ENCODE measurements at places on chromosomes 7 and 10.

DNA sequence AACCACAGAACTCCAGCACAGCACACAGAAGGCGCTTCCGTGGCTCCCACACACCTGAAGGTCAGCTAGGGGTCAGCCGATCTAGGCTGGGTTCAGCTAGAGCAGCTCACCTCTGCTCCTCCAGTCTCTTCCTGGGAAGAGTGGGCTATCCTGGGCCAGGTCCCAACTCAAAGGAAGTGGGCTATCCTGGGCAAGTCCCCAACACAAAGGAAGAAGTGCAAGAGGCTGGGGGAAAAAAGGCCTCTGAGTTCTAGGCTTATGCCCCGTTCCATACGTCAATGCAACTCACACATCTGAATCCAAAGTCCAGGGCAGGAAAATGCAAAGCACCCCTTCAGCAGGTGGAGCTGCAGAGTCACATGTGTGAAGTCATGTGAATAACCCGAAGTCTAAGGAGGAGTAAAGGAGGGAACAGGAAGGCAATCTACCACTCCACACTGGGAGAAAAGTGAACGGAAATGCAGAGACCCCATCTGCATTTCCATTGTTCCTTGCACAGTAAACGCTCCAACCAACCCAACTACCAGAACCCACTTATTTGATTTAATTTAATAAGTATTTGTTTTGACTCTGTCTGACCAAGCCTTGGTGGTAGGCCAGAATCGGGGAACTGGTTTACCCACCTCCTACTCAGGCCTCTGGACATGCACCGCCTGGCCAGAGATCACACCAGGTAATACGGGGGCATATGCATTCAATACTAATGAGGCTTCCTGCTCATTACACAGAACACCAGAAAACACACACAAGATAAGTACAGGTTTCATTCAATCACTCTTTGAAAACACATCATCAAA, 95.5 kb upstream of the RNF32 start:
- peak; percentile 8 for DNase-seq

- no peak for DNase-seq
Measured at GRCh38 chr7:94062372-94062771, 58.2 kb upstream of the BET1 start.

GRCh38 chr7:70736715-70737460, 395.1 kb upstream of the GALNT17 start:
- no peak for DNase-seq

GRCh38 chr7:90593205-90593604, 2.9 kb upstream of the CDK14 start:
- no peak for DNase-seq

DNA sequence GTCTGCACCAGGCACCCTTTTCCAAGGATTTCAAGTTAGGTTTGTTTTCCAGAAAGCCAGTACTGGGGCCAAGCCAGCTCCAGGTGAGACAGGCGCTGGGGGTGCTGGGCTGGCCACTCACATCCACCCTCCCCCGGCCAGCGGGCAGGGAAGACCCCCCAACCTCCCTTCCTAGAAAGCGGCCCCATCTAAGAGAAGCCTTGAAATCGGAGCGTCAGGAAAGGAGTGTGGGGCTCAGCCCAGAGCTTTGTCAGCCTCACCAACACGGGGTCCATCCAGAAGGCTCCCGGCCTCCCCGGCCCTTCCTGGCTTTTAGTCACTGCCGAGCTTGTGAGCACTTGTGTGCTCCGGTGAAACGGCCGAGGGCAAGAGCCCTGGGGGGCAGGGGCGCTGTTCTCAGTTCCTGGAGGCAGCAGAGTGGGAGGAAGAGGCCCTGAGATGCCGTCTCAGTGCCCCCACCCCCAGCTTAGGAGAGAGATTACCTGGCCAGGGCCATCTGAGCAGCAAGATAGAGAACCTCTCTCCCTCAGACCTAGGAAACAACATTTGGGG, 39.6 kb downstream of the PDGFA start:
- no peak for DNase-seq

DNA sequence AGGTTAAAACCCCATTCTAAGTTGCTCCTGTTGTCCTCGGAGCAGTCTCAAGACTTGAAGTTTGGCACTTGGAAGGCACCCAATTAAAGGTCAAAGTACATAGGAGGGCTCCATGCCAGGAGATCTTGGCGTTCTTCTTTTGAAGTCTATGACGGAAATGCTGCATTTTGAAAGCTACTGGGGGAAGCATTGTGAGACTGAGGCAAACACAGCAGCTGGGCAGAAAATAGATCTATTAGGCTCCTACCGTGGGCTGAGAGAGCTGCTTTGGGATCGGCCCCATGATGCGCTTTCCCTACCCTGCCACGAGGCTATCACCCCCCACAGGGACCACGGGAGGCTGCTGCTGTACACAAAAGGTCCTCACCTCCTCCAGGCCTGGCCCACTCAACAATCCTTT, 20.0 kb downstream of the KIAA1549 start:
- DNase-seq, result no peak

DNA sequence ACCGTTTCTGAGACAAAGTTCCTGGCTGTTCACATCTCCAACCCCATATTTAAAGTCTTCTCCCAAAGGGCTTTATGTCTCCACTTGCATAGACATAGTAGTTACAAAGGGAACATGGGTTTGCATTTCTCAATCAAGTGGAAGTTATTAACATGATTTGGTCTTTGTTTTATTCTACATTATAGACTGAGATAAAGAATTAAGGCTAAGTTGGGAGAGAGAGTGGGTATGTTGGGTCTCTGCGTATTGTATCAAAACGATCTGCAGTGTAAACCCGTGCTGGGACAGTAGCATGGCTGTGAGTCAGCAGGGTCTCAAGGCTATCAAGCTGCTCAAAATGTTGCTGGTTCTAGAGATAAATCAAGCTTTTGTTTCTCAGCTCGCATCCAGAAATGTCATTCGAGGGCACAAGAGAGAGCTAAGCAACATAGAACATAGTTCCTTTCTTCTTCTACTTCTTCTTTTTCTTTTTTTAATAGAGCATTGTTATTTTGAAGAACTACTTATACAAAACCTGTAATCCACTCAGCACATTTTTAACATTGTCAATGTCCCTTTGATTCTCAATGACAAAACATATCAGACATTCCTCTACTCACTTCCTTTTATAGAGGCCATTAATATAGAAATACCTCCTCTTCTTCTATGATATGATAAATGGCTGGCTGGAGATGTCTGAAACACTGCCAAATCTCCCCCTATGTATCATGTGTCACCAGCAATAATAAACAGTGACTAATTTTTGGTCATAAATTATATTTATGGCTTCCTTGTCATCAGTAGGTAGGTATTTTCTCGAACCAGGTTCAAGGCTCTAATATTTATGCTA, 34.5 kb upstream of the RHOBTB1 start:
- DNase-seq, result peak; percentile 25

GRCh38 chr7:26507108-26507987, 215.7 kb downstream of the SNX10 start:
- DNase-seq, result no peak

- no peak for DNase-seq
Measured at GRCh38 chr7:148681821-148682220, 16.9 kb upstream of the CUL1 start.

- no peak for DNase-seq
Measured at GRCh38 chr10:43857206-43857930, 208.7 kb upstream of the ZNF32 start.

DNA sequence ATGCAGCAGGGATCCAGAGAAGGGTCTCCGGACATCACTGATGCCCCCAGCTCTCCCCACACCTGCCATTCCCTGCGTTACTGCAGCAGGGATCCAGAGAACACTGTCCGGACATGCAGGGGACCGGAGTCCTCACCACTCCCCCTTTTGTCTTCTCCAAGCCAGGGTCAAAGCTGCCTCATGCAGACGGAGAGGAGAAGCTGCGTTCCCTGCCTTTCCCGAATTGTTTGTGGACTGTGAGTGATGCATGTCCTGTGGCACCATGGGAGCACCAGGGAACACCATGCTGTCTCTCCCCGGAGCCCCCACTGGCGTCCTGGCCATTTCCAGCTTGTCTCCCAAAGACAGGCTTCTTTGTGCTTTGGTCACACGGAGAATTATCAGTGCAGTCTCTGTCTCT, 599.7 kb downstream of the PTPRN2 start:
- no peak for DNase-seq

- no peak for DNase-seq
Measured at GRCh38 chr10:88565072-88565471, 18.0 kb downstream of the RNLS start.

DNA sequence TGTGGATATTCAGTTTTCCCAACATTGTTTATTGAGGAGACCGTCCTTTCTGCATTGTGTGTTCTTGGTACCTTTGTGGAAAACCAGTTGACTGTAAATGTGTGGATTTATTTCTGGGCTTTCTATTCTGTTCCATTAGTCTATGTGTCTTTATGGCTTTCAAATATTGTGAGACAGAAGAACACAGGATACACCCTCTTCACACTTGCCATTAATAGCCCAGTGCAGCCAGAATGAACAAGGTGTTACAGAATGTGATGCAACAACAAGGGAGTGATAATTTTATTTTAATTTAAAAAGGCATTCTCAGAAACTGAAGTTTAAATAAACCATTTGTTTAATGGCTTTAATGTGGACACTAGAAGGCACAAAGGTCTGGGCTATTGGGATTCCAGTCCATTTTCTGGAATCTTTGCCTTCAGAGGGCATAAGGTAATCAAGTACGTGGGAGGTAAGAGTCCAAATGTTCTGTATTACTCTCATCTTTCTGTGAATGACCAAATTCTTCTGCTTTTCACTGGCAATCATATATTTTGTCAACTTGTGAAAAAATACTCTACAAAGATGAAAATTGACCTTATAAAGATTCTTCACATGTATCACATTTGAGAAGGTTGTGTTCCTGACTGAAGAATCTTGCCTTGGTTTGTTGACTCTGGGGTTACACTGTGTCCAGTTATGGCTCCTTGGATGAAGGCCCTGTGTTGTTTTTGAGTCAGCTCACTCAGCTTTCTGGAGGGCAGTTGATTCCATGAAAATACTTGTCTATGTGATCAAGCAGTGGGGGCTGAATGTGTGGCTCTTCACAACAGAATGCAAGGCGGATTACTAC, 962.7 kb downstream of the LRMDA start:
- no peak for DNase-seq

DNA sequence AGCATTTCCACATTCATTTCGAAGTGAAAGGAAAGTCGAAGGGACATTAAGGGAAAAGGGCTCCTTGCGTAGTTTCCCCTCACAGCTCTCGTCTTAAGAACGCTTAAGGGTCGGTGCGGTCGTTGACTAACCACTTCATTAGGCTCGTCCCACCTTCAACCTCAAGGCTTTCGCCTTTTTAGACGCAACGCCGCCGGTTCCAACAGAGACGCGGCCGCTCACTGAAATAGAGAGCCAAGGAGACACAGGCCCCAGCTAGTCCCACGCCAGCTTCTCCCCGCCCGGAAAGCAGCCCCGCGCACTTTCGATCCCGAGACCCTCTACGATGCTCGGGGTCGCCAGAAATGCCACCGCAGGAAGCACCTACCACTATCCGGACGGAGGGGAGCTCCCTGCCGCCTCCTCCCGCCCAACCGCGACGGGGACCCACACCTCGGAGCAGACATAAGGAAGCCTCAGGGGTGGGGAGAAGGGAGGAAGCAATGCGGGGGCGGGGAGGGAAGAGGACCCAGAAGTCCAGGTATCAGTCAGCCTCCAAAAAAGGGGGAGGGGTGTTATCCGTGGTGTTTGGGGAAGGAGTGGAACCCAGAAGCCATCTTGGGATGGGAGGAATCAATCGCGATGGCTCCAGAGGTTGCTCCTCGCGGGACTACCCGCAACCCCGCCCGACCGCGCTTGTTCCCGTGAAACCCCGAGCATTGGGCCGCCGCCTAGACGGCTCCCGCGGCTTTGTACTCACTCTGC, 559 bp downstream of the TRA2A start:
- DNase-seq, result peak; percentile 72

- no peak for DNase-seq
Measured at GRCh38 chr7:805261-805660, 27.0 kb upstream of the SUN1 start.

DNA sequence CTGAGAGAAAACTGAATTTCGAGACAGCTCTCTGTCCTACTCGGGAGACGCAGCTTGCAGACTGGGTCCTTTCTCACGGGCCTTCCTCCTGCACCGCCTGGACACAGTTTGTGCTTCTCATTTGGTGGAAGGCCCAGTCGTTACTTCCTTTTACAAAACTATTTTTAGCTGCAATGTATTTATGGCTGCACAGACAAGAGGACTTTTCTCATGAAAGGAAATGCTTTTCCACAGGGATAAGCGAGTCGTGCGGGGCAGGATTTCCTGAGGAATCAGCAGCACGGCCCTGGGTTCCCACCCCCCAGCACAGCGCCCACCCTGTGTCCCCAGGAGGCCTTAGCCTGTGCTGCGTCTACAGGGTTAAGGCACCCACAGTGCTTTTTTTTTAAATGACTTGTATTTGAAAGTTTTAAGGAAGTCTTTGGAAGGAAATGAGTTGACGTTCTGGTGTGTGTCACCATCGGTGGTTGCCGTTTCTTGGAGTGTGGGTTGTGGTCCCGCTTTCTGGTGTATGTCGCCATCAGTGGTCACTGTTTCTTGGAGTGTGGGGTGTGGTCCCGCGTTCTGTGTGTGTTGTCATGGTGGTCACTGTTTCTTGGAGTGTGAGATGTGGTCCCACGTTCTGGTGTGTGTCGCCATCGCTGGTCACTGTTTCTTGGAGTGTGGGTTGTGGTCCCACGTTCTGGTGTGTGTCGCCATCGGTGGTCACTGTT, 50.9 kb downstream of the INPP5A start:
- no peak for DNase-seq

- DNase-seq, result no peak
Measured at GRCh38 chr7:39416866-39417265, 149.3 kb upstream of the YAE1 start.

Data from NCI-H2171 treated with DMSO at 0.1 percent for 48 hours (cell line).